ENCODE measurements at places on chromosomes 12 and 14. TPM values are rescaled to one million over a fixed set of nuclear protein-coding genes. Genes with fewer than 3 reads are reported as not detected.

Gene SNW1
- total RNA-seq: 115 TPM

Gene SLC24A4
- not detected for total RNA-seq

Gene EXD2
- total RNA-seq: 11.5 TPM

Gene BEGAIN
- total RNA-seq: 3.4 TPM

Gene AKAP3
- total RNA-seq: 2.9 TPM

Gene C12orf60
- 3.3 TPM for total RNA-seq

Gene KIF21A
- total RNA-seq: 30.5 TPM

Gene FAM234B
- 6.8 TPM for total RNA-seq

Gene CATSPERB
- 0.65 TPM for total RNA-seq

Gene PPP4R3A
- total RNA-seq: 92.4 TPM

Gene HOTAIR
- not detected for total RNA-seq

Gene BICDL1
- 155 TPM for total RNA-seq

Gene RHOF
- 141 TPM for total RNA-seq

Gene SYNDIG1L
- not detected for total RNA-seq

Gene GRIN2B
- not detected for total RNA-seq

Gene TRHDE
- not detected for total RNA-seq

Gene MYF6
- total RNA-seq: not detected

Gene TCL1B
- not detected for total RNA-seq

Gene ACOT4
- 3.2 TPM for total RNA-seq

Gene ANO2
- not detected for total RNA-seq

Gene TEP1
- 47.1 TPM for total RNA-seq

Gene GZMB
- 2,294 TPM for total RNA-seq

Gene MEG3
- not detected for total RNA-seq

Gene KLRC1
- not detected for total RNA-seq

Gene CAPS2
- total RNA-seq: 2.7 TPM

Gene TMEM260
- 11.4 TPM for total RNA-seq

Gene RIPK3
- 11.8 TPM for total RNA-seq

Gene HOXC11
- not detected for total RNA-seq

Gene ERP27
- 2.5 TPM for total RNA-seq

Gene RAB35
- total RNA-seq: 66.4 TPM

Gene ACSM4
- total RNA-seq: not detected

Gene RFX4
- not detected for total RNA-seq

Gene MYL2
- total RNA-seq: not detected

Gene GPR84
- total RNA-seq: 2.6 TPM

Gene CIROP
- not detected for total RNA-seq

Gene OR4E2
- total RNA-seq: not detected

Gene TTC6
- not detected for total RNA-seq

Gene PPP1R1A
- not detected for total RNA-seq

Gene PTGER2
- 10.7 TPM for total RNA-seq

Gene ALKBH1
- 16.1 TPM for total RNA-seq

Gene BCL11B
- total RNA-seq: 48.9 TPM

Gene CAND1
- total RNA-seq: 219 TPM

Gene GYS2
- not detected for total RNA-seq

Gene CLMN
- 0.92 TPM for total RNA-seq

Gene KCNC2
- not detected for total RNA-seq

Gene LACRT
- total RNA-seq: not detected

Gene SUOX
- 2.4 TPM for total RNA-seq

Gene SLC25A3
- 620 TPM for total RNA-seq

Gene CCDC60
- not detected for total RNA-seq
